ACHN (cell line): ENCODE measurements at places on chromosomes 4 and X.

GRCh38 chr4:72918362-72918761, 151.2 kb downstream of the COX18 start:
- DNase-seq, result no peak

- peak; percentile 23 for DNase-seq
Measured at GRCh38 chrX:71870208-71871098, 40.2 kb upstream of the NHSL2 start.

- no peak for DNase-seq
Measured at GRCh38 chr4:150385606-150386005, 196.3 kb upstream of the MAB21L2 start.

GRCh38 chr4:118086344-118086743, 52.1 kb downstream of the NDST3 start:
- peak; percentile 6 for DNase-seq

- DNase-seq, result no peak
Measured at GRCh38 chr4:10161146-10161545, 44.5 kb upstream of the WDR1 start.

- peak; percentile 77 for DNase-seq
Measured at GRCh38 chr4:169619518-169619957, 840 bp upstream of the CLCN3 start.

DNA sequence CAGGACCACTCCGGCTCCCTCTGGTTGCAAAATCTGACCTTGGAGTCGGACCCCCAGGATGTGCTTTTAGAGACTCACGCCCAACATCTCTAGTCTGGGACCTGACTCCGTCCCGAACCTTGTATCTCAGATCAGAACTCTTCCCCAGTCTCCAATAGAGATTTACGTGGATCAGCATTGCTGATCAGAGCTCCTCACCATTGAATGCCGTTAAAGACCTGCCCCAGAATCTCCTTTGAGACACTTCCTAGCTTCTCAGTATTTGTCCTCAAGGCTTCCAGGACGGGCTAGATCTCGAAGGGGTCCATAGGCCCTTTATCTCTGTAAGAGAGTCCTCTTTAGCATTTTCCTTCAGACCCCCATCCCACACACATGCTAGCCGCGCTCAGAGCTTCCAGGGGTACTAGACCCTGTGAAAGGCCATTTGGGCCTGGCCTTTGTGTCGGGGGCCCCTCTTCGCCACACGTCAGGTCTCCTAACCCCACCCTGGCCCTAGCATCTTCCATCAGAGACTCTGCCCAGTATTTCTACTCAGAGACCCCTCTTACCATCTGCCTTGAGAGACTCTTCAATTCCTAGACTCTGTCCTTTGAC, 662 bp downstream of the UBA1 start:
- no peak for DNase-seq

- DNase-seq, result no peak
Measured at GRCh38 chr4:177778623-177779022, 336.4 kb upstream of the AGA start.

DNA sequence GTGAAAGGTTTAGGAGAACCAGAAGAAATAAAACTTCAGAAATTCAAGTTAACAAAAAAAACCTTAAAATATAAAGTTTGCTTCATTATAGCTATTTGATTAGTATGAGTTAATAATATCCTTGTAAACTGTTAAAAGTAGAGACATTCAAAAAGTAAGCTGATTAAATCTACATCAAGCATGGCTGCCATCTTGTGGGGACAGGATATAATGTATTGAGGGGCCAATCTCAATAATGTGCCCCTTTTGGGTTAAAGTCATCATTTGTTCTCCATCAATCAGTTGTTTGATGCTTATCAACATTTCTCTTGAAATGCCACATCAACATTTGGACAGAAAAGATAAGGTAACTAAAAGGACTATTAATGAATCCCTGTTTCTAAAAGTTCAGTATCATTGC, 4.6 kb upstream of the GRID2 start:
- DNase-seq, result peak; percentile 24

DNA sequence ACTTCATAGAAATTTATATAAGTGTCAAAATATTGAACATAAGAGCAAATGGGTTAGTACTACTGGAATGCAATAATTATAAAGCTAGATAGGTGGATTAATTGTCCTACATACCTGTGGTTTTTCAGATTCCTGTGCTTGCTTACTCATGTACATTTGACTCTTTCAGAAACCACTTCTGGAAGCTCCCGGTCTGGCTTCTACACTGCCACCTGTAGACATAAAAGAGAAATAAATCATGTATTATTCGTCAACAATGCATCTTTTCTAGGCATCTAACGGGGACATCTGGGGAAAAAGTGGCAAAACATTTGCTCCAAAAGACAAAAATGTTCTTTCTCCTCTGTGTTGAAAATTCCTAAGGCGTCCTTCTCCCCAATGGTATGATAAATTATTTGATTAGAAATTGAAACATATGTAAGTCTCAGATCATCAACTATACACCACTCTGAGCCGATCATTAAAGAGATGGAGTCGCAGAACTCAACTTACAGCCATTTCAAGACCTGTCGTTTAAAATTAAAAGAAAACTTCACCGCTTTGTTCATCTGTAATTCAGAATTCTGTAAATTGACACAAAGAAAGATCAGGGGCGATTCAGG, 648.7 kb upstream of the DIPK2B start:
- peak; percentile 74 for DNase-seq

DNA sequence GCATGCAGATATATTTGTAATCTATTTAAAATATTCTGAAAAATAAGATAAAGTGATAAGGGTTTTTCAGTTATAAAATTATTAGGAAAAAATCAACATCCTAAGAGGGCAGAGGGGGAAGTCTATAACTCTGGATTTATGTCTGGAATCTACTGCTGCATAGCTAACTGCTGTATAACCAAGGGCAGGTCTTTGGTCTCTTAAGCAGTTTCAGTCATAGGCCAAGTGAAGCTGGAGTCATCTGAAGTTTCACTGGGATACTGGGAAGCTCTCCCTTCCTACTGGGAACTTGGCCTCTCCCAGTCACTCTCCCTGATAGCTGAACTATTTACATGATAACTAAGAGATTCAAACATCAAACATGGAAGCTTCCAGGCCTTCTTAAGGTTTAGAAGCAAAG, 1409.9 kb upstream of the PCDH7 start:
- DNase-seq, result no peak

- no peak for DNase-seq
Measured at GRCh38 chr4:129822701-129823100, 726.7 kb downstream of the C4orf33 start.

GRCh38 chrX:109600237-109600651, 24.7 kb downstream of the KCNE5 start:
- no peak for DNase-seq

GRCh38 chr4:39812500-39812899, 114.6 kb downstream of the UBE2K start:
- DNase-seq, result no peak

- no peak for DNase-seq
Measured at GRCh38 chr4:82042042-82042441, 331.7 kb downstream of the HNRNPD start.

- DNase-seq, result no peak
Measured at GRCh38 chr4:159382856-159383561, 280.1 kb downstream of the RAPGEF2 start.

DNA sequence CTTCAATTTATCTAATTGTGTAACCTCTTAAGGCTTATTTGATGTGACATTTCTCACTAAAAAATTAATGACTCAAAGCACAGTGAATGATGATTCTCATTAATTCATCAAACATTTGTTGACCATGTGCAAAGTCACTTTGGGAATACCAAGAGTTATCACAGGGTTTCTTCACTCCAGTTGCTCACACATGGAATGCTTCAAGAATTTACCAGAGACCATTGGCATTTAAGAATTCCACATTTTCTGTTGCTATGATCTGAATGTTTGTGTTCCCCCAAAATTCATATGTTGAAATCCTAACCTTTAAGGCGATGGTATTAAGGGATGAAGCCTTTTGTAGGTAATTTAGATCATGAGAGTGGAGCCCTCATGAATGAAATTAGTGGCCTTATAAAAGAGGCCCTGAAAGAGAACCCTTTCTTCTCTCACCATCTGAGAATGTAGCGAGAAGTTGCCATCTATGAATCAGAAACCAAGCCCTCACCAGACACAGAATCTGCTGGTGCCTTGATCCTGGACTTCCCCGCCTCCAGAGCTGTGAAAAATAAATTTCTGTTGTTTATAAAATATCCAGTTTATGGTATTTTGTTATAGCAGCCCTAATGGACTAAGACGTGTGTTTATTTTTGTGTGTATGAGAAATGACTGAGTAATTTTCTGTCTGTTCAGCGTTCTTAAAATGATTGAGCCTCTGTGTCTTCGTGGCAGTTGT, 16.4 kb upstream of the SRPX start:
- DNase-seq, result no peak

GRCh38 chrX:41868392-41868977, 54.9 kb downstream of the CASK start:
- DNase-seq, result no peak

DNA sequence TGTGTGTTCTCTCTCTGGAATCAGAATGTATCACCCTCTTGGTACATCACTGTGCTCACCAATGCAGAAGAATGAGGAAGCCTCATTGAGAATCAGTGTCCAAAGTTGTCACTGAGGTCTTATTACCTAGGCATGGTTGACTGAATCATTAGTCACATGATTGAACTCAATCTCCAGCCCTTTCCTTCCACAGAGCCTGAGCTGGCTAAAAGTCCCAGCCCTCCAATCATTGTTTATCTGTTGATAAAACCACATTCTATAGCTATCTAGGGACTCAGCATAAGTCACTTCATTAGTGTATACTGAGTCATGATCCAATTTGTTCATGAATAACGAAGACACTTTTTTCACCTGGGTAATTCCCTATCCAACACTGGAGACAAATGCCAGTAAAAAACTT, 396.8 kb downstream of the TRAM1L1 start:
- DNase-seq, result no peak

DNA sequence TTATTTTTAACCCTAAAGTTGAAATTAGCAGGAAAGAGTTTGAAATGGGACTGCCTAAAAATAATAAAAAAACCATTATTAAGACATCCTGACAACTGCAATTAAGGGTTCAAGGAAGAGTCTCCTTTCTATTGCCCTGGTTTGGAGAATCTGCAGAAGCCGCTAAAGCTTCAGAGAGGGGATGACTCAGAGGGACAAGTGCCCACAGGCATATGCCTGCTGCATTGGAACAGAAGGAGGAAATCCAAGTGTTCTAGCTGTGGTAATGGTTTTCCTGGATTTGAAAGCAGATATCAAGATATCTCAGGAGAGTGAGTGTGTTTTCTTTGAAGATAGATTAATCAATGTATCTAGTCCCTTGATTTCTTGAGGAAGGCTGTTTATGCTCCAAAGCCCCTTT, 235.1 kb upstream of the TAPT1 start:
- DNase-seq, result no peak

GRCh38 chrX:150205011-150205410, 158.1 kb upstream of the MAMLD1 start:
- DNase-seq, result peak; percentile 3

DNA sequence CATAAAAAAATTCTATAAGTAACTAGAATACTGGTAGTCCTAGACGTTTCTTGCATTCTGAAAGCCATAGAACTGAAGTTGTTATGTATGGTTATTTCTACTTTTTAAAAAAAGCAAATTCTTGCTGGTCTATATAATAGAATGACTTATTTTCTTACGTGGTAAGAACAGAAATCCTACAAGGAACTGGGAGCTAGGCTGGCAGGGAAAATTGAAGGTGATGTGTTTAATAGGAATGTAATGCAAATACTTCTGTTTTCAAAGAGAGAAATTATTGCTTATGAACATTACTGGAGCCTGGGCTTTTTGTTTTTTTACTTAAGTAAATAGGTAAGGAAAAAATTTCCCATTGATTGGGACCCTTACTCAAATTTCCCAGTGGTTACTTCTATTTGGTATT, 8.9 kb downstream of the CCNA2 start:
- DNase-seq, result no peak

DNA sequence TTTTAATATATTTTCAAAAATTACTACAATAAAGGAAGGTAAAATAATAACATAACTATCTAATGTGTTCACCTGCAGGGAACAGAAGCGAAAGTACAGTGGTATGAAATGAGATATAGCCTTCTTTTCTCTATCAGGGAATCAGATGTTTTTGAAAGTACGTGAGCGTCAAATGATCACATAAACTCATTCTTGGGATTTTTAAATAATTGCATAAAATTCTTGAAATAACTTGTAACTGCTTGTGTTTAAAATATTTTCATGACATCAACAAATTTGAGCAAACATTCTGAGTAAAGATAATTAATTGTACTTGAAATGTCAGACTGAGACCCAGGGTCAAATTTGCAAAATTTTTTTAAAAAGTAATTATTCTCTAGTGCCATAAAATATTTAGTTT, 193.5 kb upstream of the NEIL3 start:
- DNase-seq, result no peak

- no peak for DNase-seq
Measured at GRCh38 chr4:88010966-88011365, 3.5 kb downstream of the PKD2 start.

DNA sequence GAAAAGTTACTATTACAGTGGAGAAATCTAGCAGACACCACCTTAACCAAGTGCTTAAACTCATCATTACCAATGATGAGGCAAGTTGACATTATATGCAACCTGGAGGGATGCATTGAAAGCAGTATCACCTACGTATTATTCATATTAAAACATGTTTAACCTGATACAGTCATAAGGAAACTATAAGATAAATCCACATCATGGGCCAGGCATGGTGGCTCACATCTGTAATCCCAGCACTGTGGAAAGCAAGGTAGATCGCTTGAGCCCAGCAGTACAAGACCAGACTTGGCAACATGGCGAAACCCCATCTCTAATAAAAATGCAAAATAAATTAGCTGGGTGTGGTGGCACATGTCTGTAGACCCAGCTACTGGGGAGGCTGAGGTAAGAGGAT, 22.3 kb upstream of the INTU start:
- no peak for DNase-seq

GRCh38 chr4:2411786-2412510, 6.5 kb downstream of the ZFYVE28 start:
- no peak for DNase-seq

GRCh38 chr4:40194602-40195161, 2.1 kb upstream of the RHOH start:
- DNase-seq, result no peak

GRCh38 chr4:173685165-173685830, 155.3 kb upstream of the HAND2 start:
- DNase-seq, result no peak

DNA sequence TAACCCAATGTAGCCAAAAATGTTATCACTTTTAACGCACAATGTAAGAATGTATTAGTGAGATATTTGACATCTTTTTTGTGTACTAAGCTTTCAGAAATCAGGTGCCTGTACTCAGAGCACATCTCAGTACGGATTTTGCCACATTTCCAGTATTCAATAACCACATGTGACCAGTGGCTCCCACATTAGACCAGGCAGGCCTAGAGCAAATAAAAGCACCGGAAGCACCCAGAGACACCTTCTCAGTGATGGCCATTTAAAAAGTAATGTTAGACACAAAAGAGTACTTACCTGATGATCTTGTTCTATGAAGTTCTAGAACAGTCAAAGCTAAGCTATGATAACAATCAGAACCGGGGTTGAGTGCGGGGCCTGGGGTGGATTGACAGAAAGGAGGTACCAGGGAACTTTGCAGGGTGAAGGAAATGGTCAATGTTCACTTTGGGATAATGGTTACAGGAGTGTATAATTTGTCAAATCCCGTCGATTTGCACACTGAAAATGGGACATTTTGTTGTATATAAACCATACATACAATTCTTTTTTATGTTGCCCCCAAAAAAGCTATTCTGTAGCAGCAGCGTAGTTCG, 1.2 kb downstream of the CTPS2 start:
- no peak for DNase-seq

- DNase-seq, result no peak
Measured at GRCh38 chr4:25927361-25928195, 13.6 kb downstream of the SMIM20 start.

- no peak for DNase-seq
Measured at GRCh38 chr4:41702770-41703169, 45.8 kb downstream of the PHOX2B start.
